Hematopoietic multipotent progenitor cell treated with erythropoietin and hydrocortisone succinate and interleukin-3 and kit ligand, for 8 days (in vitro differentiated cells): ENCODE measurements at places on chromosomes 5 and 9.

DNA sequence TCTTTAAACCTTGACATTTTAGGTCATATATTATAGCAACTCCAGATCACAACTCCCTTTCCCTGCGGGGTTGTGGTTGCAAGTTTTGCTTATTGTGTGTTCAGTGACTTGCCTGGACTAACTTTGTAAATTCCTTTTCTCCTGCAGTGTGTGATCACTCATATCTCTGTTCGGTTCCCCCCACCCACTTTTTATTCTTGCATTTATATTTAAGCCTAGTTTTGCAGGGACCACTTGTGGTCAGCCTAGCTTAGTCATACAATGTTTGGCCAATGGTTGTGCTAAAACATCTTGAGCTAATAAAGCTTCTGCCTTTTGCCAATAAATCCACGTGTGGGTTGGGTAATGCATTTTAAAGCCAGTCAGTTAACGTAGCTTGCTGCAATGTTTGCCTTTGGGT lies 146.5 kb upstream of the IRX4 start:
- DNase-seq: no peak

- no peak for DNase-seq
Observed at GRCh38 chr5:93034621-93035590, 546.1 kb downstream of the NR2F1-AS1 start.

- no peak for DNase-seq
Observed at GRCh38 chr9:7243838-7244237, 486.1 kb downstream of the KDM4C start.

GRCh38 chr5:65338606-65339151 lies 143.0 kb downstream of the ADAMTS6 start:
- no peak for DNase-seq

DNA sequence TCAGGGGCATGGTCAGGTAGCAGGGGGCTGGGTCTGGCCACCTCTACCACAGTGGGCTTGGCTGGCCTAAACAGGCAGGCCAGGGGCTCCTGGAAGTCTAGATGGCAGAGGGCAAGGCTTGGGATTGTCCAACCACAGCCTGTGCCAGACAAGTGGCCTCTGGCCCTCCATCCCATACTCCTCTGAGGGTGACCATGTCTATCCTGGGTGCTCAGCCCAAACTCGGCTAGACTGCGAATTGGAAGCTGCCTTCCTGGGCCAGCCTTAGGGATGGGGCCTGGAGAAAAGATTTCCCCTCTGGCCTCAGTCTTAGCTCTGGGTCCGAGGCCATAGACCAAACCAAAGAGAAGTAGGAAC lies 110.5 kb downstream of the PHF2 start:
- DNase-seq: no peak

GRCh38 chr5:180141068-180141660 lies 67.8 kb downstream of the RASGEF1C start:
- no peak for DNase-seq

DNA sequence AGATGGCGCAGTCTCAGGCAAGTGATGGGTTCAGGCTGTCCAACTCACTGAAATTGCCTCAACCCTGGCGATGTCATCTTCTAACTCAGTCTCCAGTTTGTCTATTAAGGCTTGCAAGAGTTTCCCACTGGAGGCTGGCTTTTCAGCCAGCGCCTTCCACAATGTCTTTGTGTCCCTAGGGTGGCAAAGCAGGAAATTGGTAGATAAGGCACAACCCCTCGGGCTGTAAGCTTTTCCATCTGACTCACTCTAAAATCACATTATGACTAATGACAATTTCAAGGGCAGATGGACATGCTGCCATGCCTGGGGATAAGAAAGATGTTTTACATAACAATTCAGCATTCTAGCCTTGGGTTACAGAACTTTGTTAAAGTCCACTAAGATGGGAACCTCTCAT lies 61.9 kb downstream of the MROH2B start:
- DNase-seq: no peak

- no peak for DNase-seq
Observed at GRCh38 chr5:164354139-164354751, 848.8 kb downstream of the MAT2B start.

GRCh38 chr5:111707630-111708164 lies 49.3 kb downstream of the NREP start:
- DNase-seq: no peak

DNA sequence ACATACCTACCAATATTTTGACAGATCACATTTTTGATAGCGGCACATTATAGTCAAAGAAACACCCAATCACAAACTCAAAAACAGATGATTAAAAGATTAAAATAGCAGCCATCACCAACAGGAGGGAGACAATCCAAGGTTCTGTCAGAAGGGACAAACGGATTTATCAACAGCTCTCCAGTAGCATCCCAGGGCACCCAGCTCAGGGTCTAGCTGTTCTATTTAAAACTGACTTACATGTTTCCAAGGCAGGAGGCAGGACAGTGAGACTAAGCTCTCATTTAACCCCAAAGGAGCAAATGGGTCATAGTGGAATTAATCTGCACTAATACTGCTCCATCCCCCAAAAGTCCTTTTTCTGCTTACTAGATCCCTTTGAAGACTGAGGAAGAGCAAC lies 3.2 kb downstream of the AGTPBP1 start:
- no peak for DNase-seq

- DNase-seq: peak; percentile 23
Observed at GRCh38 chr9:104177003-104177611, 83.0 kb downstream of the SMC2 start.

- no peak for DNase-seq
Observed at GRCh38 chr9:117528225-117528624, 113.4 kb upstream of the ASTN2 start.

DNA sequence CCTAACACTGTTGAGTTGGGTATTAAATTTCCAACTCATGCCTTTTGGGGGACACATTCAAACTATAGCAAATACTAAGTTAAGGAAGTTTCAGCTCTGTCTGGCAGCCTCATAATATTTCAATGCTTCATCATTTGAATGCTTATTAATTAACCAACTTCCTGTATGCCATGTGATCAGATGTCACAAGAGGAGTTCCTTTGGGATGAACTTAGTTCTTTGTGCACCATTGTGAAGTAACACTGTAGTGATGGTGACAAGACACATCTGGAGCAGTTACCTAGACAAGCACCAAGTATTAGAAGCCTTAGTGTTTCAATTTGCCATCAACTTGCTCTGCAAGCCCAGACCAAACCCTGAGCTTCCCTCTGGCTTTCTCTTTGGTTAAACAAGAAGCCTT lies 90.7 kb upstream of the IL12B start:
- DNase-seq: no peak

DNA sequence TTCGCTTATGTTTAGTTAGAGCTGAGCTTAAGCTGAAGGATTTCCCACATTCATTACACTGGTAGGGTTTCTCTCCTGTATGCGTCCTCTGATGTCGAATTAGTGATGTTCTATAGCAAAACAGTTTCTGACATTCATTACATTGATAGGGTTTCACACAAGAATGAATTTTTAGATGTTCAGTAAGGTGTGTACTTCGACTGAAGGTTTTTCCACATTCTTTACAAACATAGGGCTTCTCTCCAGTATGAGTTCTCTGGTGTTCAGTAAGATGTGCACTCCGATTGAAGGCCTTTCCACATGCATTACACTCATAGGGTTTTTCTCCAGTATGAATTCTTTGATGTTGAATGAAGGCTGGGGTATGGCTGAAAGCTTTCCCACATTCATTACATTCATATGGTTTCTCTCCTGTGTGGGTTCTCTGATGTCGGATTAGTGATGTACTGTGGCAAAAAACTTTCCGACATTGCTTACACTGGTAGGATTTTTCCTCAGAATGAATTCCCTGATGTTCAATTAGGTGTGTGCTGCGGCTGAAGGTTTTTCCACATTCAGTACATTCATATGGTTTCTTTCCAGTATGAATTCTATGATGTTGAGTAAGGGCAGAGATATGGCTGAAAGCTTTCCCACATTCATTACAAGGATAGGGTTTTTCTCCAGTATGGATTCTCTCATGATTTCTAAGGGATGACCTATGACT lies 14.6 kb downstream of the ZNF883 start:
- DNase-seq: no peak

DNA sequence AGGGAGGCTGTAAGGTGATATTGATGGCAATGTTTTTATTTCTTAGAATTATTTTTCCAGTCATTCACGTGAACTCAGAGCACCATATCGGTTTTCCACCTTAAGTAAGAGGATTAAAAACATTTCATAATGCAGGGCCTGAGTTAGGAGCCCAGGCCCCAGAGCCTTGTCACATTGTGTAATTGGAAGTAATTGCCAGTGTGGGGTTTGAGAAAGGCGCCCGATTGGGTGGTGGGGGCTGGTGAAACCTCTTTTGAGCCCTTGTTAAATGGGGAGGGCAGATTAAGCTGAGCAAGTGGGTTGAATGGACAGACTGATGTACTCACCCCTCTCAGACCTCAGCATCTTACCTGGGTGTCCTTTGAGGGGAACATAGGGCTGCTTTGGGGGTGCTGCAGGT lies 116.7 kb upstream of the PITX1 start:
- DNase-seq: no peak

GRCh38 chr9:90514877-90515276 lies 127.7 kb downstream of the DIRAS2 start:
- DNase-seq: no peak

- DNase-seq: no peak
Observed at GRCh38 chr9:124137009-124137943, 120.5 kb upstream of the NEK6 start.

DNA sequence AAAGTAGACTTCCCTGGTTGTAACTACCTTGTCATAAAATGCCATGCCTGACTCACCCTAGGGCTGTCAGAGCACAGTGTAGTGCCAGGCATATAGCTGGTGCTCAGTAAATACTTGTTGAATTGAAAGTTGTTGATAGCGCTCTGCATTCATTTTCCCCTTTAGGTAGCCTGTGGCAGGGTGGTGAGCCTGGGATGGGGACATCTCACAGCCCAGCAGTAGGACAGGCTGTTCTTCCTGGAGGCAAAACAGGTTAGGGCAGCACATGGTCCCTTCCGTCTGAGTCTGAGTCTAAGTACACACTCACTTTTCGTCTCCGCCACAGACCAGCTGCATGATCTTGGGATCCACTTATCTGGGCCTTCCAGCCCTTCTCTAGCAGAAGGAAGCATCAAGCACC lies 401.9 kb downstream of the ZSWIM6 start:
- DNase-seq: no peak

- DNase-seq: no peak
Observed at GRCh38 chr5:98794001-98794400, 20.5 kb downstream of the RGMB start.

GRCh38 chr9:98924946-98925820 lies 18.5 kb upstream of the COL15A1 start:
- no peak for DNase-seq

- no peak for DNase-seq
Observed at GRCh38 chr5:97400537-97400936, 217.5 kb upstream of the RIOK2 start.

GRCh38 chr9:121226175-121226574 lies 24.5 kb upstream of the RAB14 start:
- no peak for DNase-seq

DNA sequence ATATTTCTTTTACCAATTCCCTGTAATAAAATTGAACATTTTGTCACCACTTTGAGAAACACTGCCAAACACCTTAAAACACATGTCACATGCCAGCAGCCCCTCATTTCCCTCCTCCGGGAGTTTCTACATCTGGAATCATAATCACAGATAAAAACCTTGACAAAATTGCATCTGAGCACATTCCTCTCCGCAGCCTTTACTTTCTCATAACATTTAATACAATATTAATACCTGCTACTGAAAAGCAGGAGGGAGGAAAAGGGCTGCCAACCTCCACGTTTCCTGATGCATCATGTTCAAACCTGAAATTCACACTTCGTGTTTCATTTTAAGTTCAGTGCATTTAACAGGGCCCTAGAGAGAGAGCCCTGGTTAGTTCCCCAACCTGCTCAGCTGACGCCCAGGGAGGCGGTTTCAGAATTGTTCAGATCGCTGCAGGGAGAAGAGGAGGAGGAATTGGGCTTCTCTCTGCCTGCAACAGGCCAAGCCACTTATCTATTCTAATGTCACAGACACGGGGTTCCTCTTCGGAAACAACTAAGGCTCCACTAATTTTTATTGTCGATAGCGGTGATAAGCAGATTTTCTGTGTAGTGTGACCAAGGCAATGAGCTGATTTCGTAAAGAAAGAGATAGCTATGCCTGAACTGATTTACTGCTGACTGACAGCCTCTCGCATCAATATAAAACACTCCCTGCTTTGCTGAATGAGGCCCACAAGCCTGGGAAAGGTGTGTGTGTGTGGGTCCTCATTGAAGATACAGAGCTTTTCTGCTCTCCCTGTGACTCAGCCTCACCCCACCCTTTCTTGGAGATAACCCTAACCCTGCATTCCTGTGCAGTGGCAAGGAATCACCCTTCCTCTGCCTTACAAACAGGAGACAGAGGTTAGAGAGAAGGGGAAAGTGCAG lies 4.9 kb upstream of the LHX2 start:
- no peak for DNase-seq

GRCh38 chr5:167634432-167634831 lies 657.0 kb upstream of the WWC1 start:
- no peak for DNase-seq

DNA sequence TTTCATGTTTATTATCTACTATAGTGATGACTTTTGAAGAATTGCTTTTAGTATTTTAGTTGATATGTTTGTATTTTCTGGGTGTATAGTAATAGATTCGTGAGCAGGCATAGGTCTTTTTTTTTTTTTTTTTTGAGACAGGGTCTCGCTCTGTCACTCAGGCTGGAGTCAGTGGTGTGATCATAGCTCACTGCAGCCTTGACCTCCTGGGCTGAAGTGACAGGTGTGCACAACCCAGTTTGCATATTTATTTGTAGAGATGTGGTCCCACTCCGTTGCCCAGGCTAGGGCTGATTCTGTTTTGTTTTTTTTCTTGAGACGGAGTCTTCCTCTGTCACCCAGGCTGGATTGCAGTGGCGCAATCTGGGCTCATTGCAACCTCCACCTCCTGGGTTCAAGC lies 11.9 kb downstream of the ERBIN start:
- DNase-seq: no peak

- DNase-seq: no peak
Observed at GRCh38 chr5:169374761-169375160, 73.8 kb upstream of the SLIT3 start.

GRCh38 chr9:31519011-31519410 lies 865.4 kb upstream of the ACO1 start:
- no peak for DNase-seq

DNA sequence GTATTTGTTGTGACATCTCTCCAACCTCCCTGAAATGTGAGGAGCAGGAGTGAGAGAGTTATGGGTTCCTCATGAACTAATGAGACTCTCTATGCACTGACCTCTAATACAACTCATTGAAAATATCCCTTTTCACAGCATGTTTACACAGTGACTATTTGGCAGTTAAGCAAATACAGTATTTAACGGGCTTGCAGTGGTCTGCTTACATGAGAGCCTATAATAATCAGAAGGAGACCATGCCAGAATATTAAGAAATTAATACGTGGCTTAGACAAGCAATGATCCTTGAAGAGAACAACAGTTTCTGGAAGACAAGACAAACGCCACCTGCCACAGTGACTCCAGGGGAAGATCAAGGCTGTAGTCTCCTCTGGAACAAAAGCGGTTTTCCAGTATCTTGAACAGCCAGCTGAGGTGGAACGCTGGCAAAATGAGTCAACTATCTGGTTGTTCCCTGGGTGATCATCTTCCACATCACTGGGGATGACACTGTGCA lies 424.5 kb downstream of the DMAC1 start:
- DNase-seq: no peak
